ENCODE measurements at places on chromosomes 12 and 14.

GRCh38 chr14:84535484-84535883, 994.5 kb upstream of the FLRT2 start:
- no peak for DNase-seq

GRCh38 chr12:75848431-75848925, 183.1 kb downstream of the PHLDA1 start:
- no peak for DNase-seq

DNA sequence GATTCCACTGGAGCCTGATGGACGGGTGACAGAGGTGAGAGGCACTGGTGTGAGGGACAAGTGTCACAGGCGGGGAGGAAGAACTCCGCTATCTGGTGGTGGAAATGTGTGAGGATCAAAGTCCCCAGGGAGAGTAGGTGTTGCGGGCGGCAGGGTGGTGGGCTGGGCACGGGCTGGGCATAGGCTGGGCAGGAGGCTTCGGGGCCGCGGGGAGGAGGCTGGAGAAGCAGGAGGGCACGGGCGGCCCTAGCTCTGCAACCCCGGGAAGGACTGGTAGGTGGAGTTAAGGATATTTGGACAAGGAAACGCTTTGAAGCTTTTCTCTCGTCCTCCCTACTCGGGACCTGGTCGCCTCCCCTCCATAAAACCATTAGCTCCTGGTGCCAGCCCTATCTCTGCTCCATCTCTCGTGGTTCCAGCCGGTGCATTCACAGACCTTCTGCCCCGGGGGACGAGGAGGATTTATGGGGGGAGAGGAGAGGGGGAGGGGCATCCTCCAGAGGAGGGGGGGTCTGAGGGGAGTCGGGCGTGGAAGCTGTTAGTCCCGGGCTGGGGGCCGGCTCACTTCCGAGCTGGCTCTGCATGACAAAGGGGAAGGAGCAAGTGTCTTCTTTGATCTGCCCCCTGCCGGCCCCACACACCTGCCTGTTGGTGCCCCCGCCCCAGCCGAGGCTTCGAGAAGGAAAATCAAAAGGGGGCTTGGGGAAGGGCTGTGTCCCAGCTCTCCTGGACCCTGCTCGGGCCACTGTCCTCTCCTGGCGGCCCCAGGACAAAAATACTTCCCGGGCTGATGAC, 504 bp downstream of the WNT5B start:
- DNase-seq: no peak

GRCh38 chr14:75609606-75610475, 31.4 kb downstream of the FLVCR2 start:
- no peak for DNase-seq

GRCh38 chr14:34465069-34465859, 3.2 kb upstream of the SPTSSA start:
- DNase-seq: no peak

- DNase-seq: no peak
Measured at GRCh38 chr12:45260104-45260815, 44.4 kb downstream of the ANO6 start.

- no peak for DNase-seq
Measured at GRCh38 chr12:124497658-124498057, 69.8 kb downstream of the NCOR2 start.

- no peak for DNase-seq
Measured at GRCh38 chr12:93183940-93184671, 193.6 kb upstream of the NUDT4 start.

DNA sequence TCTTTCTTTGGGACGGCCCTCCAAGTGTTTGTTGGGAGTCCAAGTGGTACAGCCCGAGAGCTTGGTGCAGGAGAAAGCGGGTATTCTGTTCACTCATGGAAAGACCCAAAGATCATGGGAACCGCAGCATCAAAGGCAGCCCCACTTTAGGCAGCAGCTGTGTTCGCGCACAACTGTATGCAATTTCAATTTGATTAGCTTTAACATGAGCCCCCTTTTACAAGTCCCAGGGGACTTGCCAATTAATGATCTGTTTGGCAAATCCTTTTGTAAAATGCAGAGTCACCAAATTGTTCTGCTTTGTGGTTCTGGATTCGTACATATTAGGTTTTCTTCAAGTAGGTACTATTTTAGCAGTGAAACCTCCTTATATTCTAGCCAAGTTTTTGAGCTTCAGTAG, 217.7 kb downstream of the AACS start:
- no peak for DNase-seq

GRCh38 chr12:117010693-117011451, 88.3 kb downstream of the TESC start:
- DNase-seq: no peak

- DNase-seq: no peak
Measured at GRCh38 chr12:128798571-128799341, 25.0 kb downstream of the SLC15A4 start.

DNA sequence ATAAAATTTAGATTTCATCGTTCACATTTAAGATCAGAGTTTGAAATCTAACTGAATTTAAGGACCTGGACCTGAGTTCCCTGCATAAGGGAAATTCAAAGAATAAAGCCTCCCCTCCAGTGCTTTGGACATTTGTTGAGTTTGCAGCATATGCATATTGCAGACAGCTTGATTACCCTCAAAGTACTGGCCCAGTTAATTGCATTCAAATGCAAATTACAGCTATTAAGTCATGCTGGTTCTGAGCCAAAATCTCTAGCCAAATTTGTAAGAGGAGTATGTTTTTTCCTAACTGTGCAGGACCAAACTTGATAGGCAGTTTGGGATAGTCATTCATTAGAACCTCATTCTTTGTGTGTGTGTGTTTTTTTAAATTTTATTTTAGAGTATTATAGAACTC, 9.1 kb upstream of the KIF21A start:
- DNase-seq: no peak

GRCh38 chr12:94969424-94969823, 34.1 kb downstream of the NDUFA12 start:
- DNase-seq: no peak

GRCh38 chr14:96576359-96576758, 74.2 kb downstream of the PAPOLA start:
- no peak for DNase-seq

DNA sequence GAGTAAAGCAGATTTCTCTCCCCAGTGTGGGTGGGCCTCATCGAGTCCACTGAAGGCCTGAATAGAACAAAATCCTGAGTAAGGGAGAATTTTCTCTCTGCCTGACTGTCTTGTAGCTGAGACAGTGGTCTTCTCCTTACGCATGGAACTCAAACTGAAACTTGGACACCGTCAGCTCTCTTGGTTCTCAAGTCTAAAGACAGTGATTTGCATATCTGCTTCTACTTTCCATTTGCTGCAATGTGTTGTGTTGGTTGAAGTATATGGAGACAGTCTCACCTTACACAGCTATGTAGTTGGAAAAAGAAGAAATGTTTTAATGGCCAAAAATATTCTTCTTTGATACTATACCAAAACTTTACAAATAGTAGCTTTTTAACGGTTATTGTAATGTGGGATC, 160.2 kb upstream of the LMNTD1 start:
- DNase-seq: no peak

DNA sequence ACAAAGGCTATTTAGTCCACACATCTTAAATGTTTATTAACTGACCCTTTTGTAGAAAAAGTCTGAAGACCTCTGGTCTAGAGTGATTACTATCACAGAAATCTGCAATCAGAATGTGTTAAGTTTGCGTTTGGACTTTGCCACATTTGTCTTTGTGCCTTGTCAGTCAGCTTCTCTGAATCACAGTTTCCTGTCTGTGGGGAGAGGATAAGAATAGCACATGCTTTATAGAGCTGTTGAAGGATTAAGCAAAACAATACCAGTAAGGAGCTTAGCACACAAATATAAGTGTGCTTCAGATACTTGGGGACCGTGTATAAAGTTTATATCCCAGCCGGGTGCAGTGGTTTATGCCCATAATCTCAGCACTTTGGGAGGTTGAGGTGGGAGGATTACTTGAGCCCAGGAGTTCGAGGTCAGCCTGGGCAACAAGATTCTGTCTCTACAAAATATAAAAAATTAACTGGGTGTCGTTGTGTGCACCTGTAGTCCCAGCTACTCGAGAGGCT, 63.0 kb upstream of the BTG1 start:
- no peak for DNase-seq

GRCh38 chr12:5513406-5513805, 81.5 kb downstream of the NTF3 start:
- DNase-seq: no peak

- DNase-seq: no peak
Measured at GRCh38 chr14:100585448-100586152, 1.6 kb downstream of the BEGAIN start.

DNA sequence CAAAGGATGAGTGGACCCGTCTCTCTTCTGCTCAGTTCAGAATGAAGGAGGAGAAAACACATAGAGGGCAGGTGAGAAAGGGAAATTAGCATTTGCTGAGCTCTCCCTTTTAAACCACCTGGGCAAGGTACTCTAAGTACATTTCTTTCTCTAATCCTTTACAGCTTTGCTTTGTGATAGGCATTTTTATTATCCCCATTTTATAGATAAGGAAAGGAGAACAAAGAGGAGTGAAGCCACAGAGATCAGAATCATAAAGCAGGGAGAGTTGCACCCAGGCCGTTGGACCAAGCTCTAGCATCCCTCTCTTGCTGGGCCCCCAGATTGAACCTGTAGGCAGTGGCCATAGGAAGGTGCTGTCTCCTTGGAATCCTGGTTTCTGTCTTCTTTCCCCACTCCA, 47.0 kb downstream of the VCPKMT start:
- DNase-seq: no peak
